Mucosa of gallbladder (tissue), 1 donor: ENCODE measurements at places on chromosomes 16 and 17. TPM values are rescaled to one million over a fixed set of nuclear protein-coding genes. Genes with fewer than 3 reads are reported as not detected.

CCL18 gene
- 0.66 TPM for total RNA-seq

BFAR gene
- total RNA-seq: 62.4 TPM

DNA sequence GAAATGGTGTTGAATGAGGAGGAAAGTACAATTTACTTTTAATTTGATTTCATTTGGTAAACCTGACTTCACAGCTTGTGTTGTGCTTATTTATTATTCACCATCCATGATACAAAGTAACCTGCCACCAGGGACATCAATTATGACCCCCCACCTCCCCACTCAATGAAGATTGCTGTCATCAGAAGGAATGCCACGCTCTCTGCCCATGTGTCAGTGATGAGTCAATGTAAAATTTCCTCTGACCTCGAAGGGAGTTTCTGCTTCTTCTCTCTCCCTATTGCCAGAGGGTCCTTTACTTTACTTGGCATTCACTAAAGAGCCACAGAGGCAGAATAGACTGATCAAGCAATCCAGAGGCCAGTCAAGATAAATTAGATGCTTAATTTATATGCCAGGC is 759.7 kb downstream of the CDH11 start:
- no peak for DNase-seq

ZNF213 gene
- total RNA-seq: 18.4 TPM

MOSMO gene
- 11.3 TPM for total RNA-seq

- no peak for DNase-seq
These were observed 98.2 kb upstream of the GNAO1 start for GRCh38 chr16:56093055-56093454.

PLK1 gene
- total RNA-seq: 4.2 TPM

GRCh38 chr16:13376174-13376573 is 474.8 kb downstream of the SHISA9 start:
- no peak for DNase-seq

GRCh38 chr17:41989702-41990419 is 23.3 kb downstream of the CNP start:
- DNase-seq: no peak

DNA sequence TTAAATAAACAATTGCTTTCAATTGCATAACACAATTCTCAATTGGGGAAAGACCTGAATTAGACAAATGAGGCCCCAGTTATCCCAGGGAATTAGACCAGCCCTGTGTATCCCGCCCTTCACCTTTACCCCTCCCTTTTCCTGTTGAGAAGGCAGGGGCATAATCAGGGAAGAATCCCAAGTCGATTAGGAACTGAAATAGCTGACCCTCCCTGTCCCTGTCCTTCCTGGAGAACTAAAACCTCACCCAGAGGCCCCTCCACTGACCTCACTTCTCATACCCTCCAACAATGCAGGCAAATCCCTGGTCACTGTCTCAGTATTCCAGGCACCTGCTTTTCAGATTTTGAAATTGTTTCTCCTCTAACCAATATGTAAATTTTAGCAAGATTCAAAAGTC is 165.4 kb upstream of the CDH11 start:
- no peak for DNase-seq

MYH1 gene
- 0.52 TPM for total RNA-seq

DNA sequence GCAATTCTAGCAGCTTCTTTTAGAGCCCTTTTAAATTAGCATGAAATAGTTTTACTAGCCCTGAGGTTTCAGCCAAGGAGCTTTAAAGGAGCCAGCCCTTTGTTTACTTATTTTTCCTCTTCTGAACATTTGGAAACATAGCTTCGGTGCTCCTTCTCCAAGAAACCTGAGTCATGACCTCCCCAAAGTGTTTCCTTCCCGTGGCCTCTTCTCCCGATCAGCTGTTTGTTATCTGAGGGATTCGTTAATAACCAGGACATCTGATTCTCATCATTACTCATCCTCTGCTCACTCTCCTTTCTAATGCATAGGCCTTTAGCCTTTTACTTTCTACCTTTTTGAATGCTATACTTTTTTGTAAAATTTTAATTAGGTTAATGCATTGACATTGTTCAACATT is 204.5 kb downstream of the WWOX start:
- no peak for DNase-seq

GRCh38 chr17:30780343-30780742 is 44.1 kb downstream of the CRLF3 start:
- DNase-seq: no peak

DNA sequence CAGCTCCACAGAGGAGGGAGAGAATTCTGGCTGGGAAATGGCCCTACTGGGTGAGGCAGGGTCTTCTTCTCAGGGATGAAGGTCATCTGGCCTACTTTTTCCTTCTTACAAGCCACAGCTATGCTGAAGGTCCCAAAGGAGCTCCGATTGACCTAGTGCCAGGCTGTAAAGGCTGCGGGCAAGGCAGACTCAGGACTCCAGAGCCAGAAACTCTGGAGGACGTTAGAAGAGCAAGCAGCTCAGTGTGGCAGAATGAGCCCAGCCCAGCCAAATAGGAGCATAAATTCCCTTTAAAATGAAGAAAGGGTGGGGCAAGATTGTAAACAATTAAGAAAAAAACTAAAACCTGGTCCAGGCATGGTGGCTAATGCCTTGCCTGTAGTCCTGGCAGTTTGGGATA is 20.1 kb upstream of the CNOT1 start:
- DNase-seq: no peak

DNA sequence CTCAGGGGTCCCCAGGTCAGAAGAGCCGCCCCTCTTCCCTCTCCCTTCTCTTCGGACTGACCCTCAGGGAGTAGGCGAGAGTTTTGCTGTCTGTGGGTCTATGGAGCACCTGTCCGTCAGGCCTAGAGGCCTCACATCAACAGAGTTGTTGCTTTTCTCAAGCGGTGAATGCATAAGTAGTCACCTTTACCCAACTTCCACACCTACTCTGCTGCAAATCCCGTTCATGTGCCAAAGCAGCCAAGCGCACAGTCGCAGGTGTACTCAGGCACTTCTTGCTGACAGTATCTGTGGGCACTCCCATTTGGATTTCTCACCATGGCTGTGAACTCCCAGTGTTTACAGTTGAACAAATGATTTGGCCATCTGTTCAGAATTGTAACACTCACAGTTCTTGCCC is 4.0 kb upstream of the FA2H start:
- no peak for DNase-seq

RCVRN gene
- total RNA-seq: 0.20 TPM

VMO1 gene
- total RNA-seq: 3.9 TPM
